Fibroblast of the conjunctiva (primary cell): ENCODE measurements at places on chromosomes 7 and 10.
A peak's percentile ranks its signal among the peaks of the same experiment; 100 is the strongest.

DNA sequence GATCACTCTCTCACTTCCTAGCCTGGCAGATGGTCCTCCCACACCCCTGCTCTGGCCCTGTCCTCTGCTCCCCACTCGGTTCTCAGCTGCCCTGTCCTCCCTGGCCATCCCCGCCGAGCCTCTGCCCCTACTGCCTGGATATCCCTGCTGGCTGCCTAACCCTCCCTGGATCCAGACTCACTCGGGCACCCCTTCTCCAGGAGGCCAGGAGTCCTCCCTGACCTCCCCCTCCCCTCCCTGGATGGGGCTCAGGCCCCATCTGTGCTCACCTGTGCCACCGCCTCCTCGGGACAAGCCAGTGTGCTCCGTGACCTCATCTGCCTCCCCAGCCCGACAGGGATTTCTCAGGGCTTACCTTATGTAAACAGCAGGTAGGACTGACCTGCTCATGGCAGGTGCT, 406.1 kb downstream of the TCERG1L start:
- DNase-seq, result no peak

GRCh38 chr7:155195939-155196523, 101.6 kb upstream of the INSIG1 start:
- no peak for DNase-seq

DNA sequence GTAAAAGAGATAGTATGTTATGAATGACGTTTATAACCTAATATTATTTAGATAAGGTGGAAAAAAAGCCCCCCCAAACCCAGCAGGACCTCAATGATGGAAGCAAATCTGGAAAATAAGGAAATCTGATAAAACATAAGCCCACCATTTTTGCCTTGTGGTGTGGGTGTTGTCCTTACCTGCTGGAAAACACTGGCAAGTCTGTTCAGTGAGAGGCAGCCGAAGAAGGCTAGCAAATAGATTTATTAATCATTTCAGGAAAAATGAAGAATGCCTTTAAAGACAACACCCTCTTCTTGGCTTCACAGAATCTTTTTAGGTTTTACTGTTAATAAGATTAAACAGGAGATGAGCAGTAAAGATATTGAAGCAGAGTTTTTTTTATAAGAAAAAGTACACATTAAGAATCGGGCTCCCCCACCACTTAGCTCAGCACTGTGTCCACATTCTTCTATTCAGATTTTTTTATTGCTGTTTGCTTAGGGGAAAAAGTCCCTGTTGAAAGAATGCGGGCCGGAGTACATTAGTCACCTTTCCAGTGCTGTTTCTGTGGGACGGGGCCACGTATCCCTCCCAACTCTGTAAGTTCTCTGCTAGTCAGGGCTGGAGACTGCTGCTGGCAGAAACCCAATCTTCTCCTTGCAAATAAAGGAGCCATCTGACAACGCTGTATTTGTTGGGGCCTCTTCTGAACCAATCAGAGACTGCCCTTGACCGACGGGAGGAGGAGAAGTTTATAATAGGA, 104.1 kb downstream of the EVX1 start:
- DNase-seq, result no peak

GRCh38 chr7:140229591-140230515, 53.1 kb upstream of the KDM7A start:
- DNase-seq, result no peak

- no peak for DNase-seq
Observed at GRCh38 chr10:43943818-43944360, 295.2 kb upstream of the ZNF32 start.

- peak; percentile 13 for DNase-seq
Observed at GRCh38 chr7:95871075-95871848, 98.9 kb downstream of the DYNC1I1 start.

DNA sequence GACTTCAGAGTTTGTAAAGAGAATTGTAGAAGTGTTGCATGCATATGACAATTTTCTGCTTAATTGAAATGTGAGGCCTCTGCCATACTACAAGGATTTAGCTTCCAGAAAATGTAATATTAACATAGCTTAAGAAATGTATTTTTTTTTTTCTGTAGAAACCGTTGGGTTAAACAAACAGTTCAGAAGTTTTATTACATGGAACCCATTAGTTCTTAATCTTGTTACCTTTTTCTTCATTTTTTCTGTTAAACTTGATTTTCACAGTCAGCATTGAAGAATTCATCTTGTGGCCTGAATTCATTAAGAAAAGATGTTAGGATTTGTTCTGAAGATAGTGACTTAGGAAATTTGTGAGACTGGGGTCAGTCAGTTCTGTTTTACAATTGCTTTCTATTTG, 4.9 kb downstream of the PTEN start:
- no peak for DNase-seq

DNA sequence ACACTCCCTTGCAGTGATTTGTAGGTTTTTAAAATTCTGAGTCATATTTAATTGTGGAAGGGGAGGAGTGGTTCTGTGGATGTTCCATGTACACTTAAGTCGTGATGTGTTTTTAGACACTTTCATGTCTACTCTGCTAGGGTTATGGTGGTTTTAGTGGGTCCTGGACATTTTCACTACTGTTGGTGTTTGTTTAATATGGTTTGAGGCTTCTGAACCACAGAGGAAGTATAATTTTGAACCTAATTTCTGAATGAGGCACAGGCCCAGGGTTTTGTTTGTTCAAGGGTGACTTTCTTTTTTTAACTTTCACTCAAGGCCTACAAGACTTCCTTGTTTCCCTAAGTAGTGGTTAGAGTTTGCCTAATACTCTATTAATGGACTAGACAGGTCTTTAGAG, 13.3 kb downstream of the SLC26A5 start:
- DNase-seq, result no peak

DNA sequence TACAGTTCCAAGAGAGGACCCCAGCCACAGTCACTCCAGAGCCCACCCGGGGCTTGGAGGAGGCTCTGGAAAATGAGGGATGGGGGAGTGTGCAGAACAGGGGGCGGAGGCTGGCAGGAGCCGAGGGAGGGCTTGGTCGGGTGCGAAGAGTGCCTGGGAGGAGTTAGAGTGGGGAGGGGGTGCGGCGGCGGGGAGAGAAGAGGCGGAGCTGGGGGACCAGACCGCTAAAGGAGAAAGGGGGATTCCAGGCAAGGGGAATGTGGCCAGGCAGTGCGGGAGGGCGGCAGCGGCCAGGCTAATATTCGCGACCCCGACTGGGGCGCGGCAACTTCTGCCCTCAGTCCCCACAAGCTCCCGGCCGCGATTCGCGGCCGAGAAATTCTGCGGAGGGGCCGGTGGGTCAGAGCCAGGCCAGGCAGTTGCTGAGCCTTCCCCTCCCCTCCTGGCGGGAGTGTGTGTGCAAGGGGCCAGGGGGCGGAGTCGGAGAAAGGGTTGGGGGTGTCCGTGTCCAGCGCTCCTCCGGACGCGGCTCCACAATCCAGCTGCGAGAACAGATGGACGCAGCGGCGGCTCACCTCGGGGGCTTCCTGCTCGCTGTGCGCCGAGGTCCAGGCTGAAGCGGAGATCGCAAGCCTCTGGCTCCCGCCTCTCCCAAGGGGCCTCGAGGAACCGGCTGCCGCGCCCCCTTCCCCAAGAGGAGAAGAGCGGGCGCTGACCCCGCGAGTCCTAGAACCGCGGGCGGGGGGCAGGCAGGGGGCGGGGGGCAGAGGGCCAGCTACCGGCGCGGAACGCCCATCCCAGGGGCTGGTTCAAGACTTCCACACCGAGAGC, 612 bp upstream of the SLC18A3 start:
- no peak for DNase-seq

- no peak for DNase-seq
Observed at GRCh38 chr7:30710669-30711068, 28.4 kb upstream of the CRHR2 start.

- peak; percentile 46 for DNase-seq
Observed at GRCh38 chr10:30510184-30510931, 76.4 kb downstream of the MAP3K8 start.

GRCh38 chr7:25854608-25855497, 297.1 kb upstream of the NFE2L3 start:
- DNase-seq, result peak; percentile 99

- no peak for DNase-seq
Observed at GRCh38 chr10:58996063-58996462, 180.4 kb upstream of the PHYHIPL start.

DNA sequence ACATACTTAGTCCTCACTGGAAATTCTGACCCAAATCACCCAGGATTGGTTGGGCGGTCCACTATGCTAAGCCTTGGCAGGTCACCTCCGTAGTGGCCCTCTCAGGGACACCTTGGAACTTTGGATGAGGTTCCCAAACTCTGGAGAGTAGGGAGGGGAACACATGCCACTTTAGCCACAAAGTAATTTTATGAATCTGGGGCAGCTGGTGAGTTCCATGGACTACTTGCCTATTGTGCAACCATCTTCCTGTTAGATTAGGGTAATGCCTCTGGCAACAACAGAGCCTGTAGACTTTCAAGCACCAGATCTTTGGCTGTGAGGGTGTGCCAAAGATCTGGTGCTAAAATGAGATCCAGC, 77.7 kb downstream of the ITGB8 start:
- no peak for DNase-seq

GRCh38 chr7:107169120-107170050, 582 bp downstream of the HBP1 start:
- peak; percentile 97 for DNase-seq

- no peak for DNase-seq
Observed at GRCh38 chr10:6379015-6379776, 176.5 kb downstream of the PFKFB3 start.

GRCh38 chr10:96463562-96463961, 50.2 kb downstream of the TLL2 start:
- DNase-seq, result no peak

- no peak for DNase-seq
Observed at GRCh38 chr7:154871928-154872750, 130.8 kb downstream of the PAXIP1 start.

DNA sequence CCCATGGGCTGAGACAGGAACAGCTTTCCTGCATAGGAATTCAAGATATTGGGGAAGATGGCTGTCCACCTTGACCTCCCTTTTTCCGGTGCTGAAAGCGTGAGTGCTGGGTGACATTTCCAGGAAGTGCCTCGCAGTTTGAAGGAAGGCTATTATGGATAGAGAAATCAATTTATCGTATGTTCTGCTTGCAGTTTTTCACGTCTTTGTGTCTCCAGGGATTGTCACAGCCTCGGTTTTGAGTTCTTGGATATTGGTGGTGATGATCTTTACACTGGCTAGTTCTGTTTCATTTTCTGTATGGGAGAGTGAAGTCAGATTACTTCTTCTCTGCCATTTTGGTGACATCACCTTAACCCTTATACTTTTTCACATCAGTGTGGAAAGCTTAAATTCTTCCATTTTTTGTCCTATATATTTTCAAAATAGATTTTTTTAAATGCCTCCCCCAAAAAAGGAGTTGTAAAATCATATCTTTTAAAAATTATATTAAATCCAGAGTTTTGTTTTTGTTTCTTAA, 102.5 kb upstream of the APBB1IP start:
- peak; percentile 1 for DNase-seq

GRCh38 chr10:88598055-88598454, 11.5 kb downstream of the LIPJ start:
- no peak for DNase-seq

DNA sequence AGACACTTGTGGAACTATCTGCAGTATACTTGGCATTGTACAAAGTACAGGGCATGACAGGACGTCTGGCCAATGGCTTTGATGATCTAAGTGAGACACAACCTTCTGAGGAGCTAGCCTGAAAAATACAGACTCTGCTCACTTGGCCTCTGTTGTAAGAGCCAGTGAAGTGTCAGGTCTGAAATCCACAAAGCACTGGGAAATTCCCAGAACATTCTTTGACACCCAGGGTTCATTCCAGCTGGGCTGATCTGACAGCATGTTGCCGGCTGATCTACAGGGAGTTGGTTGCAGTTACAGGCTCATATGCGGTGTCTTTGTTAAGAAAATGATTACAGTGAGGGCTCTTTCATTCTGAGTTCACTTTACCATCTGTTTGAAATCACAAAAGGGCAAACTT, 354.6 kb downstream of the PHF14 start:
- no peak for DNase-seq

- no peak for DNase-seq
Observed at GRCh38 chr7:131443496-131443895, 112.9 kb downstream of the PODXL start.

GRCh38 chr10:2882628-2883027, 184.7 kb upstream of the PFKP start:
- DNase-seq, result no peak

GRCh38 chr7:45402480-45403218, 171.5 kb upstream of the ADCY1 start:
- peak; percentile 91 for DNase-seq

DNA sequence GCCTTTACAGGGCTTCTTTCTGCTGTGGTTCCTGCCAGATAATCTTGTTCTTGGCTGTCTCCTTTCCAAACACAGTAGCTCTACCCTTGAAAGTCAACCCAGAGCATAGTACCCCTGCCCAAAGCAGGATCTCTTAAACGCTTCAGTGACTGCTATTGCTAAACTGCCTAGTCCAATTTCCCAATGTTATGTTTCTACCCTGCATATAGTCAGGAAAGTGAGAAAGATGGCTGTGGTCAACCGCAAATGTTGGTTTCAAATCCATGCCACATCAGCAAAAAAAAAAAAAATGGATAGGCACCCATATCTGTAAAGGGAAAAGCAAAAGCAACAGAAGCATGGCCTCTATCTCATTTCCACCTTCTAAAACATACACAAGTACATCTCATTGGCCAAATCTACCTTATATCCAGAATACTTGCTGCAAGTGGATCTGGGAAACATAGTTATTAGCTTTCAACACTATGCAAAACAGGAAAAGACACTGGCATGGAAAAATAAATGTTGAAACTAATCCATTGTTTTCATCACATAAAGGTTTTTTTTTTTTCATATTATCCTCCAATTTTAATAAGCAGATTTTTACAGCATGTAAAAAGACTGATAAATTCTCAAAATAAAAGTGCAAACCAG, 59.8 kb downstream of the DNAJC1 start:
- DNase-seq, result no peak

GRCh38 chr10:122098924-122099323, 110.0 kb downstream of the TACC2 start:
- DNase-seq, result peak; percentile 63

DNA sequence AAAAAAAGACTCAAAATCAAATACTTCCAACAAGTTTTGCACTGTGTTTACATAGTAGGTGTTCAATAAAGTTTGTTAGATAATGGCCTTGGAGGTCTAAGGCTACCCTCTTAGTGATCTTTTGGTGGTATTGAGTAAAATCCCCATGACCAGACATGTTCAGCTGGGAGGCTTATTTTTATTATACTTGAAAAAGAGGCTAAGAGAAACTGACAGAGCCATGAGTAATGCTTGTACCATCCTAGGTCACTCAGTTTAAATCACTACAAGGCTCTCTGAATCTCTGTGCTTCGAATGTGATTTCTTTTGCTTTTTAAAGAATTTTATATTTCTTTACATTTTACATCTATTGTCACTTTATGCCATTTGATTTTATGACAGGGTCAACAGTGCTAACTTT, 90.5 kb downstream of the TWIST1 start:
- no peak for DNase-seq

- DNase-seq, result no peak
Observed at GRCh38 chr7:120996988-120997345, 8.5 kb downstream of the CPED1 start.

GRCh38 chr10:106795619-106796018, 368.9 kb downstream of the SORCS1 start:
- no peak for DNase-seq

DNA sequence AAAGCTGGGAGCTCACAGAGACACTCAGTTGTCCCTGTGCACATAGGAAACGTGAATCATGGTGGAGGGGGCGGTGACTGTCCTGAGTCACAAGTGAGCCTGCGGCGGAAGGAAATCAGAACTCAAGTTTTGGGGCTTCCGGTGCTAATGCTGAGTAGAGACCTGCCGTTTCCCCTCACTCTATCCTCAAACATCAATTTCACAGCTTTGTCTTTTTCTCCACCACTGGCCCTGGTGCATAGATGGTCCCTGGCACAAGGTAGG, 21.9 kb downstream of the ADCYAP1R1 start:
- no peak for DNase-seq
